ENCODE measurements at places on chromosomes 16 and 17.

DNA sequence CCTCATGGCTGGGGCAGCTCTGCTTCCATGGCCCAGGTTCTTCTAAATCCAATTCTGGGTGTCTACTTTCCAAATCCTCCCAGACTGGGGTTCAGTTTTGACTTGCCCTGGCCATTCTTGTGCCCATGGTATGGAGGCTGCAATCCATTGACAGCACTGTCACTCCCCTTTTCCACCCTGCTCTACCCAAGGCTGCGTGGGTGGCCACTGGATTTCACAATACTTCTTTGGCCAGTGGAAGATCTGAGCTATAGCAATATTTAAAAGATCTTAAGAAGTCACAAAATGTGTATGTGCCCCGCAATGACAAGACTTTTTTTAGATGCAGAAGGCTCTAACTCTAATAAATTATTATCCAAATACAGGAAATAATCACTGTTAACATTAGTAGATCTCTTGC, 329.4 kb upstream of the CCL2 start:
- DNase-seq = no peak

DNA sequence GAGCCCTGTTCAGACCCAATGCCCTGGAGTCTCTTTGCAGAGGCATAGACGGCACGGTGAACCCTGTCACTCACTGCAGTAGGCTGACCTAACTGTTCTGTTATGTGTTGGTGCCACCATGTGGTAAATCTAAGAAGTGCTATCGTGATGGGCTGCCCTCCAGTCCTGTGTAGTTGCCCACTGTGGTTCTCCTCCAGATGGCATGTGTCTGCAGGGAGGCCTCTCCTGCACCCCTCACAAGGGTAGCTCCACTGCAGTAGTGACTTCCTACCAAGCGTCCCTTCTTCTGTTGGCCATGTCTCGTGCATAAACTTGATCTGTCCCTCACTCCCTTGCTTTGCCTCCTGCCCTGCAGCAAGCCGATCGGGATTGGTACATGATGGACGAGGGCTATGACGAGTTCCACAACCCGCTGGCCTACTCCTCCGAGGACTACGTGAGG, 5.8 kb downstream of the DHX38 start:
- peak; percentile 68 for DNase-seq

GRCh38 chr17:7413346-7413985, 5.8 kb downstream of the NLGN2 start:
- no peak for DNase-seq

- DNase-seq = no peak
Observed at GRCh38 chr17:81125573-81126081, 39.7 kb upstream of the PVALEF start.

- no peak for DNase-seq
Observed at GRCh38 chr17:34370997-34371395, 8.0 kb upstream of the CCL1 start.

DNA sequence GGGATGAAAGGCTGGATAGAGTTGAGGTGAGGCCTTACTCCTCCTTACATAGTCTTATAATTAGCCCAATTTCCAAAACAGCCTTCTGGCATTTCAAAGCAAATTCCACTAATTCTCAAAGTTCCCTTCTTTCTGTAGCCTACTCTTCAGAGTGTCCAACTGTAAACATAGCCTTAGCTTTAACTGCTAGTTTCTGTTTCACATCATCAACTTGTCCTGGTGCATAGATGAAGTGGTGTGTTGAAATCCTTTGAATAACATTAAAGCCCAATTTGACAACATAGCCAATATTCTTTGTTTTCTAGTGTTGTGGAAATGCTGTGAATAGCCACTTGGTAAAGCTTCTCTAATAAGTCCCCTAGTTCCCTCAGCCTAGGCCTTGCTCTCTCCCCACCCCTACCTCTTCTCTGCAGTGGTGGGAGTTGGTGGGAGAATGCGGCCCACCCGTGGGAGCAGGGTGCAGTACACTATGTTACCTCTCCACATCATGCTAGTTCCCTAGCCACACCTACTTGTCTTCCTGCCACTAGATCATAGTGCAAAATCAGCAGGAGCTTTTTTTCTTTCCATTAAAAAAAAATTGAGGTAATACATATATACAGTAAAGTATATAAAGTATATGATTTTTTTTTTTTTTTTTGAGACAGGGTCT, 127.0 kb upstream of the HAS3 start:
- DNase-seq = no peak

DNA sequence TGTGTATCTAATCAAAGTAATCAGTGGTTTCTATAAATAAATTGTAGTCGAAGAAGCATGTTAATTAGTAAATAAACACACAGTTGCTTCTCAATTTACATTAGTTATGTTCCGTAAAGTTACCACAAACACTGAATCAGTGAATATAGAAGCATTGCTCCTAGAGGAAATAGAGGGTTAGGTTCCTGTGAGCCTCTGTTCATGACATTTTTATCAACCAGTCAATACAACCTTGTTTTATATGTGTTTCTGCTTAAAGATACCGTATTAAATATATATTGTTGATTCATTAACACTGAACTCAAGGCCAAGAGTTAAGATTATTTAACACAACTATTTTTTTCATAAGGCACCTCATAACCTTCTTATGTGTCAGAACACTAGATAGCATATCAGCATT, 134.3 kb downstream of the PPM1E start:
- DNase-seq = no peak

- DNase-seq = no peak
Observed at GRCh38 chr16:22635801-22636200, 125.1 kb downstream of the NPIPB5 start.

GRCh38 chr17:81483862-81484194, 28.8 kb downstream of the ACTG1 start:
- DNase-seq = no peak

DNA sequence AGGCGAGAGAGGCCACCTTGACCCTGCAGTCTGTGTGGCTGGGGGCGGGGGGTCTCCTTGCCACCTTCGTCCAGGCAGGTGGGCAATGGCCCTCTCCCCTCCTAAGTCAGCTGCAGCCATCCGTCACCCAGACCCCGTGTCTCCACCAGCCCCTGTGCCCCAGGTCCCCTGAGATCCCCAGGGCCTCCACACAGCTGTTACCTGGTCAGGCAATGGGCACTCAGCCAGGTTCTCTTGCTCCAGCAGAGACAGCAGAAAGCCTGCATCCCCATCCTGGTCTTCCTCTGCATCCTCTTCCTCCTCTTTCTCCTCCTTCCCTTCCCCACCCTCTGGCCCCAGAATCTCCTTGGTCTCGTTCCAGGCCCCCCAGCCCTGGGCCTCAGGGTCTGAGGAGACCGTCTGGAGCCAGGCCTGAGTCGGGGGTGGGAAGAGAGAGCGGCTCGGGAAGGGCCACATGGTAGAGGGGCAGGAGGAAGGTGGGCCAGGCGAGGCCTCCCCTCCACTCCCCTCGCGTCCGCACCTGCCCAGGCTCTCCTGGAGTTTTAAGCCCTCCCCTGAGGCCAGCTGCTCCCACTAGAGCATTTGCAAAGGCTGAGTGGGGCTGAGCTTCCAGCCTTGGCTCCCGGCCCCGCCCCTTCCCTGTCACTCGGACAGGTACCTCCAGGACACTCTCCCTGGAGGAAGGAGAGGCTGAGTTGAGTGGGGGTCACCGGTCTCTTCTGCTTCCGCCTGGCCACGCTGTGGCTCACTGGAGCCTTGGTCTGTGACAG, at the start of gene PABPN1L:
PABPN1L (minus strand) TSS at position 510 of the 770 bp plus-strand sequence; CDS start at position 456, 54 bp downstream.
- DNase-seq = no peak

DNA sequence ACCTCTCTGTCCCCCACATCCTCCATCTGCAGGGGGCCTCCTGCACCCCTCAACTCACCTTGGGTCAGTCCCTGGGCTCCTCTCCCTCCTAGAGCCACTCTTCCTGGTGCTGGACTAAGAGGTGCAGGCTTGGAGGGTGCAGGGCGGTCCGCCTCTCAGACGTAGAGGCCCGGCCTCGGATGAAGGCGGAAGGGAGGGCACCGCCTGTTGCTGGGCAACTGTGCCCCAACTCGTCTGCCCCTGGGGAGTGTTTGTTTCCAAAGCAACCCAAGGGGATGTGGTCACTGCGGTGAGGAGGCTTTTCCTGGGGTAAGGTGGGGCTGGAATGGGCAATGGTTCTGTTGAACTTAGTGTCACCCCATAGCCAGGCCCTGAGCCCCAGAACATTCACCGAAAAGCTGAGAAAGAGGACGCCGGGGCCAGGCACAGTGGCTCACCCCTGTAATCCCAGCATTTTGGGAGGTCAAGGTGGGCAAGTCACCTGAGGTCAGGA, at the start of gene C16orf54:
C16orf54 (minus strand) TSS at position 138 of the 493 bp plus-strand sequence. CDS start 1,039 bp downstream, outside the sequence.
- peak; percentile 80 for DNase-seq

- DNase-seq = peak; percentile 81
Observed at GRCh38 chr16:30112197-30113030, 923 bp downstream of the GDPD3 start.

DNA sequence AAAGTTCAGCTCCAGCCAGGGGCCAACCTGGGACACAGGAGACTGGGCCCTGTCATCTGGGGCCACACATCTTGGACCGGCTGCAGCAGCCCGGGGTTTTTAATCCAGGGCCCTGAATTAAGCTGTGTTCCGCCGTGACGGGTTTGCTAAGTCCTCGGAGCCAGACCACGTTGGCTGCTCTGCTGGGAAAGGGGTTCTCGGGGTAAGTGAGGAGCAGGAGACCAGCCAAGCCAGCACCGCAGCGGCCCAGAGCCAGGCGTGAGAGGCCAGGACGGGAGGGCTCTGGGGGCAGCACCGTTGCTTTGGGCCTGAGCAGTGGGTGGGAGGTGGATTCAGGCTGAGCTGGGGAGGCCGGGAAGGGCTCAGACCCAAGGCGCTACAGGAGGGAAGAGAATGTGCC, 31.3 kb upstream of the CBX4 start:
- no peak for DNase-seq

- DNase-seq = no peak
Observed at GRCh38 chr17:55259684-55260111, 5.1 kb upstream of the HLF start.

- peak; percentile 67 for DNase-seq
Observed at GRCh38 chr17:3002538-3003295, 60.7 kb downstream of the OR1D5 start.

- no peak for DNase-seq
Observed at GRCh38 chr16:30340621-30341020, 14.5 kb downstream of the CD2BP2 start.

DNA sequence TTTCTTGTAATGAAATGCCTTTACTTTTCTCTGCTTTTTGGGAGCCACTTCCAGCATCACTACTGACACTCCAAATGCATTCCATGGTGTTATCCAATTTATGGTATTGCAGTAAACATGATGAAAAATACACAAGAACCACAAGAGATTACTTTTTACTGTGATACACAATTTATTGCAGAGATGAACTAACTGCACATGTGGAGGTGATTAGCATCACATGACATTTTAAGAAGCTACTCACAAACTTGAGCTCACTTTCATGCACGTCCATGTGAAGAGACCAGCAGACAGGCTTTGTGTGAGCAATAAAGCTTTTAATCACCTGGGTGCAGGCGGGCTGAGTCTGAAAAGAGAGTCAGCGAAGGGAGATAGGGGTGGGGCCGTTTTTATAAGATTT, 780.5 kb upstream of the GOT2 start:
- no peak for DNase-seq

DNA sequence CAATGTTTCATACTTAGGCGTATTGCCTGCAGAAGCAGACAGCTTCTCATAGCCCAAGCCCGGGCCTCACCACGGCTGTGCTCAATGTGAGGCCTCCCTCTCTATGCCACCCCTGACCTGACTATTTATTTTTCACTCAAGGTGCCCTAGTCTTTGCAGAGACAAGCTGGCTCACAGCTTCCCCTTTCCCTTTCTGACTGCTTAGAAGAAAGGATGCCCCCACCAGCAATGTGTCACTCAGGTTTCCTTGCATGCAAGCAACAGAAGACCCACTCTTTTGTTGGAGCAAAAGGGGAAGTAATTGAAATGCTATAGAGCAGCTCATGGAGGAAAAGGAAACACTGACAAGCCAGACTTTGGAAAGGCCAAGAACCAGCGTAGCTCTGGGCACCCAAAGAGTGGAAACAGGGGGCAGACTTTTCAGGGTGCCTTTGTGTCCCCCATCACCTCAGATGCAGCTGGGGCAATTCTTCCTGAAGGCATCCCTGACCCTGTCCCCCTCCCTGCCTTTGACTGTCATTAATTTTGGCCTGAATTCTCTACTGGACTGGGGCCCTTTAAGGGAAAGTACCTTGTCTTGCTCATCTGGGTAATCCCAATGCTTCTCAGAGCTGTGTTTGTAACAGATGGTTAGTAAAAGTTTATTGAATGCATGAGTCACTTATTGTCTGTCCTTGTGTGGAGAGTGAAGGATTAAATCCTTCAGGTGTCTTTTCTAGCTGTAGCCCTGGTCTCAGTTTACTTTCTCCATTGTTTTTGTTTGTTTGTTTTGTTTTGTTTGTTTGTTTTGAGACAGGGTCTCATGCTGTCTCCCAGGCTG, 17.8 kb downstream of the RGS9 start:
- DNase-seq = peak; percentile 72

- no peak for DNase-seq
Observed at GRCh38 chr17:48468299-48468698, 38.3 kb upstream of the SKAP1 start.

DNA sequence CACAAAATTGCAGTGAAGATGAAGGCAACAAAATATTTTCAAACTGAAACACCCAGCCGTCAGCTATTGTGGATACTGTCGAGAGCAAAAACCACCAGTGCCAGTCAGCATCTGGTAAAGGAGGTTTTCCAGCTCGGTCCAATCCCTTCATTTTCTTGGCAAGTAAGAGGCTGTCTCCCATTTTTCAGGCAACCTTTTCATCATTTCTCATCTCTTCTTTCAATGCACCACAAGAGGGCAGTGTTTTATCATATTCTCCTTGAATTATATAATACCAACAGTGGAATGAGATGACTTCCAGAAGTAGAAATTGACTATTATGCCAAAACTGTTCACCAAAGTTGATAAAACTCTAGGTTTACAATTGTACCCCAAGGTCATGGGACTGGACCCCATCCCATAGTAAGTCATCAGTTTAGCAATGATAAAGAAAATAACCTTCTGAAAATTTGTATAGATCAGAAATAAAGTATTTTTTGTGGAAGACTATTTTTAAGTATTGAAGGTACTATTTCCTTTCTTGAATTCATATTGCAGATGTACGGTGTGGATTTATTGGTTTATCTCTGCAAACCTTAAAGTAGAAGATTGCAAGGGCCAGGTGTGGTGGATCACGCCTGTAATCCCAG, 16.8 kb downstream of the NQO1 start:
- peak; percentile 50 for DNase-seq

- no peak for DNase-seq
Observed at GRCh38 chr17:65085951-65086350, 29.4 kb upstream of the GNA13 start.

DNA sequence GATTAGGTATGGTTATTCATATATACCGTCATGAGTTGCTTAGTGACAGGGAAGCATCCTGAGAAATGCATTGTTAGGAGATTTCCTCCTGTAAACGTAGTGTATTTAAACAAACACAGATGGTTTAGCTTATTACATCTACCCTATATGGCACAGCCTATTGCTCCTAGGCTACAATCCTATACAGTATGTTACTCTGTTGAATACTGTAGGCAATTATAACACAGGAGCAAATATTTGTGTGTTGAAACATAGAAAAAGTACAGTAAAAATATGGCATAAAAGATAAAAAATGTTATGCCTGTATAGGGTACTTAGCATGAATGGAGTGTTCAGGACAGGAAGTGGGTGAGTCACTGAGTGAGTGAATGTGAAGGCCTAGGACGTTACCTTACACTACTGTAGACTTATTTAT, 157.7 kb downstream of the CDH11 start:
- DNase-seq = no peak
